ENCODE measurements at places on chromosomes 1 and 21.

DNA sequence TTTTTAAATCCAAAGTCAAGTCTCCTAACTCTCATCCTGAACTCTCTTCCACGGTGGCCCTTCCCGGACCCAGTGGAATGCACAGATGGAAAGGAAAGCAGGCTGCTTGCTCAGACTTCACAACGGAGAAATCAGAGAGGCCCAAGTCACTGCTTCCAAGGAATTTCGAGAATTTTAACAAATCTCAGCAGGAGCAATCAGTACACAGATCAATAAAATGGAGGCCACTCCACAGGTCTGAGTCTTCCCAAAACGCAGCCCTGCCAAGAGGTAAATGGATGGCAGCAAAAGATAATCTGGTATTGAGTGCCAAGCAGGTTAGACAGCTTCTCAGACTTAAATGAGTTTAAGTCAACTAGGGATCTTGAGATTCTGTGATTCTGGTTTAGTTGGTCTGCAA lies 81.1 kb upstream of the TIAM1 start:
- DNase-seq: no peak

- no peak for DNase-seq
Observed at GRCh38 chr1:216554934-216555333, 131.7 kb upstream of the USH2A start.

GRCh38 chr1:39691383-39692151 lies at the start of gene HPCAL4:
Gene HPCAL4, minus strand, starts transcription at chr1:39691433. Its CDS starts 6,830 bp downstream, at chr1:39684603.
- peak; percentile 91 for DNase-seq

DNA sequence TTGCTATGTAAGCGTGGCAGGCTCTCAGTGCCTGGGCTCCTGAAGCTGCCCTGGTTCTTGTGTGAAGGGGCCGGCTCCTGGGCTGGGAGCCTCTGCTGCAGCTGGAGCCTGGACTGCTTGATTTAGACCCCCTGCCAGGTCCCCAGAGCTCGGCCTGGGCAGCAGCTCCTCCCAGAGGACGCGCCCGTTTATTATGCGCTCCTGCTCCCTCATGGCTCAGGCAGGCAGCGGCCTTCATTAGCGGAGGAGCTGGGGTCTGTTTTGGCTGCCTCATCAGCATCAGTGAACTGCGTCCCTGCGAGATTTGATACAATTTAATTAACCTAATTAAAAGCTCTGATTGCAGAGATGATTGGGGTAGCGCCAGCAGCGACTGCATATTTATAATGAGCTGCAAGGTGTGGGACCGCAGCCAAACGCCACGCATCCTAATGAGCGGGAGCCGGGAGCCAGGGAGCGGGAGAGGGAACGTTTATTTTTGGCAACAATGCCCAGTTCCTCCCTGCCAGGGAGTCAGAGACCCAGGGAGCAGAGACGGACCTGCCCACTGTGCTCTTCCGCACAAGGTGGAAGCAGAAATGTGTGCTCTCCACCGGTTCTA lies 16.6 kb downstream of the UTP11 start:
- DNase-seq: no peak

DNA sequence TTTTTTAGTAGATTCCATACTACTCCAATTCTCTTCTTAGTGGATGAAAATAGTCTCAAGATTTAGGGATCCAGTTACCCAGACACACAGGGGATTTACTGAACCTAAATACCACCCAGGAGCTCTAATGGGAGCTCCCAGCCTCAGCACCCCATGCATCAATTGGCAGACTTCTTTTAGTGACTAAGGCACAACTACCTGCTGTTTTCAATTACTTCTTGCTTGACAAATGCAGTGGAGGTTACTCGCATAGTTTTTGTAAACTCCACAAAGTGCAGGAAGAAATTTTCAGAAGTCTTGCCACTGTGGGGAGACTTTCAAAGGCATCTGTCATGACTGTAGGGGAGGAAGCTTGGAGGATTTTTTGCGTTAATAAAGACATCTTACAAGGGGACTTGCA lies 35.5 kb upstream of the MAP10 start:
- no peak for DNase-seq

DNA sequence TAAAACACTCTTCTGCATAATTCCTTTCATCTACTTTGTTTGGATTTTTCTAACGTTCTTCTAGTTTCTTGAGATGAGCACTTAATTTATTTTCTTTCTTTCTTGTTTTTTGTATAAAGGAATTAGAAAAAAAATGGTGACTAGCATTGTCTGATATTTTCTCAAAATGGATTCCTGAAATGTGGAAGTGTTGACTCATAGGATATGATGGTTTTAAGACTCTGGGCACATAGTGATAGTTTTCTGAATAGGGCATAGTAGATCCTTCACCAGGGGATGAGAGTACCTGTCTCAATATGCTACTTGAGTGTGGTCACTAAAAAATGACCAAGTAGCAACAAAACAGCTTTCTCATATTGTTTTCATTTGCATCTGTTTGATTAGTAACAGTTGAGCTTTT lies 100.9 kb downstream of the PEX14 start:
- DNase-seq: no peak

DNA sequence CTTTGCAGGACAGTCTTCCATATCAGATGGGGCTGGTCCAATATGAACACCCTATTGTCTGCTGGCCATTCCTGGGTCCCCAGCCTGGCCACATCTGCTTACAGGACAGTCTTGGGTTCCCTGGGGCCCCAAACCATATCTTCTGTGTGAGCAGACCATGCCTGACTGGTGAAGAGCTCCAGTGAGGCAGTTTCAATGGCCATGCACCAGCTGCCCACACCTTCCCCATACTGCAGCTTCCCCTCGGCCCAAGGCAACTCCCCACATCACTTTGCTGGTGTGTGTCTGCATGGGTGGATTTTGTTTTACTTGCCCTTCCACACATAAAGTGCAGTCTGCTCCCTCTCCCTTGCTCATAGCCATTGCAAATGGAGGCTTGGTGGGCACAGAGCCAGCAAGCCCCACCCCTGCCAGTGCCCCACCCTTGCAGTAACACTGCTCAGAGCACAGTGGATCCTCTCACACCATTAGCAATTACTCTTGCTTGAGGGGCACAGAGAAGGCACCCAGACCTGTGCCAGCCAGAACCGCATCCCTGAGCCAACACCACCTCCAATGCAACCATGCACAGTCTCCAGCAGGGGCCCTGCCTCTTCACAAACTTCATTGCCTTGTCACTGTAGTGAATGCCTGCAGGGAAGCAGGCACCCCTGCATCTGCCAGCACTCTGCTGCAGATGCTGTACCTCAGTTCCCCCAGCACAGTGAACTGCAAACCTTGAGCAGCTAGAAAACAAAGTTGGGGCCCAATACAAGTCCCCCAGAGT lies 474.5 kb upstream of the BEND5 start:
- DNase-seq: no peak

GRCh38 chr1:244027491-244028145 lies 23.5 kb upstream of the ZBTB18 start:
- DNase-seq: no peak

GRCh38 chr1:45554198-45554597 lies 3.6 kb downstream of the AKR1A1 start:
- no peak for DNase-seq

DNA sequence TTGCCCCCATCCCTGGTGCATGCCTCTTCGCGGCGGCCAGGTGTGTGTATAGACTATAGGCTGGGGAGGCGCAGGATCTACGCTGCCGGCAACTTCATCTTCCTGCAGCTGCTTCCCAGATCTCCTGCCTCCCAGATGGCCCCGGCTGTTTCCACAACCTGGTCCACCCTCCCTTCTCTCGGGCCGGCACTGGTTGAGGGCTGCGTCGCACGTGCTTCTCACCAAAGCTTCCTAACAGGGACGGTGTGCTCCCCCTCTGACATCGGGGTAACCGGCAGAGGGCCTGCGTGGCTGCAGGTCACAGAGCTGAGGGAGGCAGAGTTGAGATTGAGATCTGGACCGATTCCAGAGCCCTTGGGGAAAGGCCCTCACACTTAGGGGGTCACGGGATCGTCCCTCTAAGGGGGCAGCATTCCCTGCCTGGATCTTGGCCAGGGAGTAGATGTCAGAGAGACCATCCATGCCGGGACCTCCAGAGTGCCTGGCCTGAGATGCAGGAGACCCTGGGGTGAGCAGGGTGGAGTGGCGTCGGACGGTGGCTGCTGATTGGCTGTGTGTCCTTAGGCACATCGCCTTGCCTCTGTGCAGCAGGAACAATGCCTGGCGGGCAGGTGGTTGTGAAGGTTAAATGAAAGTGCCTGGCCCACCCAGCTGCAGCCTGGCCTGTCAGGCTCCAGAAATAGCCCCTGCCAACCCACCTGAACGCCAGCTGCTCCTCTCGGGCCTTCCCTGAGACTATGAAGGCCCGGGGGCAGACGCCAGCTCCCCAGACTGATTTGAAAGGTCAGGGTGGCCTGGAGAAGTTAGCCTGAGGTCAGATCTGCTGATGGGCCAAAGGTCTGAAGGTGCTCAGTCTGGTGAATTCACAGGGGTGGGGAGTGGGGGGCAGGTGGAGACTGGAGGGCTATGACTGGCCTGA lies 6.1 kb upstream of the MASP2 start:
- no peak for DNase-seq

- no peak for DNase-seq
Observed at GRCh38 chr1:114043054-114043453, 63.8 kb downstream of the OLFML3 start.

- DNase-seq: no peak
Observed at GRCh38 chr1:93433407-93433961, 14.4 kb upstream of the FNBP1L start.

DNA sequence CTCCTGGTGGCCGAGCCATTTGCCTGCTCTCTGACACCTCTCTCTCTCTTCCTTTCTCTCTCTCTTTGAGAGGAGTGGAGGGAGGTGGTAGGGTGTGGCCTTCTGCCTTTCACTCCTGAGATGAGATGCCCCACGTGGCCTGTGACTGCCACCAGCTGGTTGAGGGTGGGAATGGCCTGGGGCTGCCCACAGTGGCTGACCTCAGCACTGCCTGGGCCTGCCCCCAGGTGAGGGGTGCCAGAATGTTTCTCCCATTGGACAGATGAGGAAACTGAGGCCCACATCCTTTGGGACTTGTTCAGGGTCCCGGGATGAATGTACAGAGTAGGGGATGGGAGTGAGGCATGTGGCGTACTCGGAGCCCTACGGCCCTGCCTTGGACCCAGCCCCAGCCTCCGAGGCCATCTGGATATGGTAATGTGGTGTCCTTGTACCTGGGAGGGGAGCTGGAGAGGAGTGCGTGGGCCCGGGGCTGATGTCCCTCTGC lies 12.7 kb upstream of the C1orf167 start:
- DNase-seq: peak; percentile 16

- no peak for DNase-seq
Observed at GRCh38 chr1:7040969-7041695, 255.9 kb downstream of the CAMTA1 start.

DNA sequence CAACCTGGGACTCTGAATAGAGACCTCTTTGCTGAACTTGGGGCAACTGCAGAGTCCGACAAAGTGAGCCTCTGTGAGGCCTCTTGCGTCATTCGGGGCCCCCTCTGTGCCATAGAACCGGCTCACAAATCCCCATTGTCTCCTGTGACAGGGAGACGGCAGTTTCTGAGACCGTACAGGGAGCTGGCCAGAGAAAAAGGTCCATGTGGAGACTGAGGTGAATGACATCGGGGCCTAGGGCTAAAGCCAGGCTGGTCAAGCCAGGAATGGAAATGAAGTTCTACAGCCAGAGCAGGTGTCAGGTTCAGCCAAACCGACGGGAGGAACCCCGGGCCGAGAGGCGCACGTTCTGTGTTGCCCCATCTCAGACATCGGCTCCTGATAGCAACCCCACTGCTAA lies 37.1 kb upstream of the TRIM67 start:
- DNase-seq: no peak

Measured in stimulated activated naive CD4-positive, alpha-beta T cell (primary cell).